ENCODE measurements at places on chromosomes 3 and 15.

DNA sequence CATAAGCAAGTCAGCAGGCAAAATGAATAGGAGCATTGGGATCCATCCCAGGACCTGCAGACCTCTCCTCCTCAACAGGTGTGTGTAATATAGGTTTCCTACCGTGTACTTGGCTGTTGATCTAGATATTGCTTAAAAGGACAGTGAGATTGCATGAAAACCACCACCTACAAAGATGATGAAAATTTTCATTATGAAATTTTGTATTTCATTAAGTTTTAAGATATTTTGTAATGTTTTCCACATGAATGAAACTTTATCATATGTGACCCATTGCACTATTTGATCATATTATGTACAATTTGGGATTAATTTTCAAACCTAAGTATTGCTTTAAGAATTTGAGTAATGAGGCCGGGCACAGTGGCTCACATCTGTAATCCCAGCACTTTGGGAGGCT, 94.3 kb upstream of the TRPM1 start:
- DNase-seq = no peak

GRCh38 chr3:43154980-43155379, 49.1 kb upstream of the POMGNT2 start:
- no peak for DNase-seq

GRCh38 chr3:119343719-119344118, 49.5 kb downstream of the ARHGAP31 start:
- no peak for DNase-seq

- no peak for DNase-seq
Measured at GRCh38 chr3:115862099-115862498, 238.8 kb downstream of the GAP43 start.

GRCh38 chr3:228442-229182, 32.0 kb downstream of the CHL1 start:
- no peak for DNase-seq

DNA sequence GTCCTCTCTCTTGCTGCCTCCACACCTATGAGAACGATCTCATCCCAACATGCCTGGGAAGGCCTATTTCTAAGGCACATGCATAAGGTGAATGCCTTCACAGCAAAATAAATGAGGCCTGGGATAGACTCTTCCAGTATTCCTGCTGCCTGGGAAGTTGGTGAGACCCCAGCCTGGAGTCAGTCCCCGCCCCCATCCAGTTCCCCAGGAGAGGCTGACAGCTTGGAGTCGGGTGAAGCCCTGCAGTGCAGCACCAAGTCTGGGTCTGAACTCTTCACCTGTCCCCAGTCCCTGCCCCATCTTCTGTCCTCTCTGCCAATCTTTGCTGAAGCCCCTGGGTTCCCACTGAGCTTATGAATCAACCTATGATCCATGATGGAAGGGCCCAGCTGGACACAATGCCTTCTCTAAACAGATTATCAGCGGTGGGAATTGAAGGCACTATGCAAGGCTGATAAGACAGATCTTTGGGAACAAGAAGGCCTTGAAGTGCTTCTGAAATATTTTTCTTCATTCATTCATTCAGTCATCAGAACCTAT, 10.2 kb upstream of the APBA2 start:
- no peak for DNase-seq

GRCh38 chr15:41936649-41937567, 35.4 kb downstream of the EHD4 start:
- DNase-seq = no peak

DNA sequence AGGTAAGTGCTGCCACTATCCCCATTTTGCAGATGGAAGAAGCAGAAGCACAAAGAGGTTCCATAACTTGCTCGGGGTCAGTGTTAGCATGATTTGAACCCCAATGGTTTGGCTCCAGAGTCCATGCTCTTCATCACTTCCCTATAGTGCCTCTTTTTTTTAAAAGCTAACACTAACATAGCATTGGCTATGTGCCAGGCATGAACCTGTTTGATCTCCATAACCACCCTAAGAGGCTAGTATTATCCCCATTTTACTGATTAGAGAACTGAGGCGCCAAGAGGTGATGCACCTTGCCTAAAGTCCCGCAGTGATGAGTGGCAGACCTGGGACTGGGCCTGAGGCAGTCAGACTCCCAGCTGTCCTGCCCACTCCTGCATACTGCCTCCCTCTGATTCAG, 7.3 kb downstream of the LINGO1 start:
- no peak for DNase-seq

DNA sequence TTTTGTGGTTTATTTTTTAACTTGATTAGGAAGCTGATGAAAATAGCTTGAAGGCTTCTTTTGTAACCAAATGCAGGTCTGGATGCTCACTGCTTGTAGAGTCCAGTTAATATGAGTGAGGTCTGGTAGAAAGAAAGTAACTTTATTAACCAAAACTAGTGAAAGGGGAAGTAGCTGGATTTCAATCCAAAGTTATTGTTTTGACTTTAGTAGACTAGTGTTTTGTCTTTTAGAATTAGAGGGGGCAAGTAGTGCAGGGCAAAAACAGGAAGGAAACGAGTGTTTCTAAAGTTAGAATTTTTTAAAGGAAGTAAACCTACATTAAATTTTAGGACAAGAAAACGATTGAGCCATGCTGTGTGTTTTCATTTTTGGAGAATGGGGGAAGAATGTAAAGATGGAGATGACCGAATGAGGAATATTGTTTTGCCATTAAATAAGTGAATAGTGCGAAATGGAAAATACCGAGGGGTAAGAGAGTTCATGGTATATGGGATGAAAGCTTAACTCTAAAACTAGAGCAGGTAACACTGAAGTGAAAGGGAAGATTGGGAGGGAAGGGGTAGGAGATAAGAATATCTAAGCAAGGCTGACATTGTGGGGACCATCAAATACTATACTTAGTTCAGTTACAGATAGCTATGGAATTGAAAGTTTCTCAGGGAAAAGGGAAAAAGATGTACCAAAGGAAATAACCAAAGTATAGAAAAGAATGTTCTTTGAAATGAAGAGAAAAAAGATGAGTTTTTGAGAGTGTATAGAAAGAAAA, 40.0 kb downstream of the USP3 start:
- no peak for DNase-seq

- DNase-seq = no peak
Measured at GRCh38 chr3:108036984-108037741, 53.7 kb downstream of the CD47 start.

GRCh38 chr3:45012577-45012976, 13.5 kb upstream of the CLEC3B start:
- DNase-seq = no peak

GRCh38 chr3:49222002-49222401, 50.6 kb downstream of the KLHDC8B start:
- no peak for DNase-seq

GRCh38 chr3:46849686-46850467, 13.4 kb downstream of the MYL3 start:
- peak; percentile 37 for DNase-seq

DNA sequence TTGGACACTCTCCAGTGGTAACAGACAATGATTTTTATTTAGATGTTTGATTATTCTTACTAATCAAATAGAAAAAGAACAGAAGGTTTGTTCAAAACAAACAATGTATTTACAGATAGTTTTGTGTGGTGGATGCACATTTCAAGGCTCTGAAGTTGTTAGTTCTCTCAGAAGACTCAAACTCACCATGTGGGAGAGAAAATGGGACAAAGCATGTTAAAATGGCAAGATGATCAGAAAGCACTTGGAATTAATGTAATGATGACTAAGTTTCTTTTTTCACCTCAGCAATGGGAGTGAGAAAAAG, 450.5 kb upstream of the KCNMB2 start:
- DNase-seq = no peak

DNA sequence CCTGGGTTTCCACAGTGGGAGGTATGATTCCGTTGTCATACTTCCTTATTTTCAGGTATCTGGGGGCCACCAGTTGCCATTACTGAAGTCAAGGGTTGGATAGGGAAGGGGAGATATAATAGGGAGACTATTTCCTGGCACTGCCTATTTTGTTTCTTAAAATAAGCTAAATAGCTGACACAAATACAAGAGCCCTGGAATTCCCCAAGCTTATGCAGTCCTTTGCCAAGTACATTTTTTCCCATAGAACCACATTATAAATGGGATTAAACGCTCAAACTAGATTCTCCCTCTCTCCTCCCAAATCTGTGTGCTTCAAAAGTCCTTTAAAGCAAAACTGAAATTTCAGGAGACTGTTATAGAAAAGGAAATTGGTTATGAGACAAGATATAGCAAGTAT, 68.7 kb downstream of the AP4E1 start:
- DNase-seq = no peak

- peak; percentile 46 for DNase-seq
Measured at GRCh38 chr15:100727291-100727851, 125.0 kb downstream of the ASB7 start.

GRCh38 chr3:32989171-32989570, 37.7 kb downstream of the CCR4 start:
- no peak for DNase-seq

GRCh38 chr3:16134173-16134928, 40.1 kb upstream of the GALNT15 start:
- DNase-seq = no peak

- no peak for DNase-seq
Measured at GRCh38 chr3:61331929-61332552, 80.8 kb upstream of the FHIT start.

DNA sequence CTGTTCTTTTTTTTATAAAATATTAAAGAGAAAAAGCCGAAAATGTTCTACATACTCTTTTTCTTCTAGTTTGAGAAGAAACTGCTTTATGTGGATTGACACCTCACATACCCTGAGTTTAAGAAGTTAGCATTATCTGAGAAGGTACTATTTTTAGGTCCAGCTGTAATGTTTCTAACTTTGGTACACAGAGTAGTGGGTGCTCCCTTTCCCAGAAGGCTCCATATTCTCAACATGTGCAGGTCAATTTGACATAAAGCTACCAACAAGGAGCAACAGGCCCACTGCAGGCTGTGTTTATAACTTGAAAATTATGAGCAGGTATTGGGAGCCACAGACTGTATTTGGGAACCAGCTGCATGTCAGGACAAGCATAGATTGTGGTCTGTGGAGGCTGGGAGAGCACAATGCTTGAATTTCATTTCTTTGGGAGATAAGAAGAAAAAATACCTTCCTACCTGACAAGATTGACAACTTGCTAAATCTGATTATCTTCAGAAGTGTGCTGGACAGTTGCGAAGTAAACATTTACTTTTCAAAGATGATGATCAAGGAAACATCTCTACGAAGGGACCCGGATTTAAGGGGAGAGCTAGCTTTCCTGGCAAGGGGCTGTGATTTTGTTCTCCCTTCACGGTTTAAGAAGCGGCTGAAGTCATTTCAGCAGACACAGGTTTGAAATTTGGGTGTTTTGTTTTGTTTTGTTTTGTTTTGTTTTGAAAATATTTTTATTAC, 57.2 kb downstream of the PPP2R3A start:
- DNase-seq = no peak

DNA sequence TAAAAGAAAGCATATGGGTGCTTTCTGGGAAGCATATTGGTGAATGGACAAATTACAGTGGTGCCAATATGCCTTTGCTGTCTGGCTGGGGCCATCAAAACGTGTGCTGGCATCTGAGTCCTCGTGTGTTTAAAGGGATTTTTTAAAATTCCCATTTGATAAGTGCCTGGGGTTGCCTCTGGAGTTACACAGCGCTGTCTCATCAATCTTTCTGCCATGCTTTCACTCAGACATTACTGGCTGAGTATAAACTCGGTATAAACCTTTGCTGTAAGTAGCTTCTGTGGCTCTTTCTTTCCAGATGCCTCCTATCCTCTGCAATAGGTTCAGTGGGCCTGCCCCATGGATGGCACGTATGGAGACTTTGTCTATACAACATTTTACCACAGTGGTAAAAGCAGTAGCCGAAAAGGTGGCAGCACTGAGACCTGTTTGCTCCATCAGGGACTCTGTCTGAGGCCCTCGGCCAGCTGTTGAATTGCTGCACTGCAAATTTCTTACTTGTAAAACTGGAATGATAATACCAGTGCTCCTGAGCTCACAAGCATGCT, 195.5 kb downstream of the LPP start:
- no peak for DNase-seq

GRCh38 chr3:124266487-124266886, 274.6 kb upstream of the ROPN1 start:
- DNase-seq = no peak

DNA sequence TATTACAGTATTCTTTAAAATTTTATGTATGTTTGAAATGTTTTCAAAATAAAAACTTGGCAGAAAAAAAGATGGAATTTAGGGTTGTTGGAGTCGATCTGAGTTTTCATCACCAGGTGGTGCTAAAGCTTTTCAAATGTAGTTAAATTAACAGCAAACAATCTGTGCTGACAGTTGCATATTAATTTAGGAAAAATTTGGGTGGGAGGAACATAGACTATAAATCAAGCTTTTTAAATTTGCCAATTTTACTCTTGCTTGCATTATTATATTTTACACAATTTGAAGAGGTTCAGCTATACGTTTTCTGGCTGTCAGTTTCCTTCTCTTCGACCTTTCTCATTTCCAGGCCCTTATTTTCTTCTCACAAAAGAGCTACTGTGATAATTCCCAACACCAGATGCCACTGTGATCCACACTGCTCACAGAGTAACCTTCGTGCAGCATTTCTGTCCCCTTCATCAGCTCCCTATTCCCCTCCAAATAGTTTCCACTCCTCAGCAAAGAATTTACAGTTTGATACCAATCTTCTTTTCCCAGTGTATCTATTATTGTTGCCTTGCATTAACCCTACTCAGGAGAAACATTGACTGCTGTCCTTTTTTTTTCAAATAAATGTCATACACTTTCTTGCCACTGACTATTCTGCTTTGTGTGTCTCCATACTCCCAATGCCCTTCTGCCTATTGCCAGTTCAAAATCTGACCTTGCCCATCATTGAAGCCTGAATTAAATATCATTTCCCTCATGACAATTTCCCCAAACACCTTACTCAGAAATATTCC, 53.4 kb upstream of the EIF5A2 start:
- no peak for DNase-seq

- no peak for DNase-seq
Measured at GRCh38 chr15:79067969-79068368, 22.6 kb downstream of the RASGRF1 start.

- no peak for DNase-seq
Measured at GRCh38 chr15:62824111-62825015, 218.2 kb upstream of the TPM1 start.

DNA sequence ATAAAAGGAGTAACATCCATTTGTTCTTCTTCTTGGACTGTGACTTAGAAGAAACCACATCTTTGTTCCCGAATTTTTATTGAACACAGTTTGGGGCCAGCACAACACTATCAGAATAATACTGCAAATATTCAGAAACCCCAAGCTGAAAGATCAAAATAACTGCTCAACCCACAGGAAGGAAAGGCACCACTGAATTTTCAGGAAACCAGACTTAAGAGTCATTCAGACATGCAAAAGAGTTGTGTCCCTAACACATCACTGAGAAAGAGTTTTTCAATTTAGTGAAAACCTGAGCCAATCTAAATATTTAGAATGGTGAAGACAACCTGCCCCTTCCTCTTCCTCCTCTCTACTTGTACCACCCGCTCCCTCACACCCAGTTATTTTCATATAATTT, 295.0 kb upstream of the RORA start:
- DNase-seq = no peak

GRCh38 chr15:32685576-32685975, 32.2 kb upstream of the GREM1 start:
- no peak for DNase-seq

- DNase-seq = no peak
Measured at GRCh38 chr3:48437812-48438211, 2.1 kb downstream of the CCDC51 start.
